ENCODE measurements at places on chromosomes 3 and 15.

- peak; percentile 89 for DNase-seq
Observed at GRCh38 chr3:65597226-65597951, 441.3 kb downstream of the MAGI1 start.

DNA sequence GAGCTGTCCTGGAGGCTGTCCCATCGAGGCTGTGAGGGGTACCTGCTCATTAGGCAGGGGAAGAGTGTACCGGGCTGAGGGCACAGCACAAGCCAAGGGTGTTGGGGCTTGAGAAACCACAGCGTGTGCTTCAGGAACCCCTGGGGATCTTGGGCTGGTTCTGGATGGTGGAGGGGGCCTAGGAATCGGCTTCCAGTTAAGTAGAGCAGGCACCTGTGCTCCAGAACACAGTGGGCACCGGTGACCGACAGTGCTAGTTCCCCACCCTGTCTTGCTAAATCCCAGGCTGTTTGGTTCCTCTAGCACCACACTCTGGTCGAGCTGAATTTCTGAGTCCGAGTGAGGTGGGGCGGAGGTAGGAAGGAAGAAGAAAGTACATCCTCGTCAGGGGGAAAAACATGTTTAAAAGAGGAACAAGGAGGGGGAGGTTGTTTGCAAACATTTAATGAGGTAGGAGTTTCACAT, 29.1 kb downstream of the SLC6A6 start:
- peak; percentile 71 for DNase-seq

DNA sequence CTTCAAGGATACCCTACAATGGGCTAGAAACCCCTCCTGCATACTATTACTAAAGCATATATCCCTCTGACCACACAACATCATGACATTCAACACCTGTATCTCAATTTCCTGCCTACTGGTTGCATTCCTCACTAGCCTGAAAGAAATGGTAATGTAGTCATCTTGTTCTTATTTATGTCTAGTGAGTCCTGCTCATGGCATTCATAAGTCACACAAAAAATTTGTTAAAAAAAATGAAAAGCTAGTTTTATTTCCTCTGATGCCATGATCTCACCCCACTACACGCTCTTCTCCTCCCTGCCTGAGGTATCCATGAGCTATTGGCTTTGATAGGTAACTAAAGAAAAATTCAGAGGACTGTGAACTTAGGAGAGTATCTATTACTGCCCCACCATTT, 284.5 kb downstream of the ZNF385D start:
- no peak for DNase-seq

GRCh38 chr3:171132873-171133272, 106.4 kb upstream of the SLC2A2 start:
- no peak for DNase-seq

DNA sequence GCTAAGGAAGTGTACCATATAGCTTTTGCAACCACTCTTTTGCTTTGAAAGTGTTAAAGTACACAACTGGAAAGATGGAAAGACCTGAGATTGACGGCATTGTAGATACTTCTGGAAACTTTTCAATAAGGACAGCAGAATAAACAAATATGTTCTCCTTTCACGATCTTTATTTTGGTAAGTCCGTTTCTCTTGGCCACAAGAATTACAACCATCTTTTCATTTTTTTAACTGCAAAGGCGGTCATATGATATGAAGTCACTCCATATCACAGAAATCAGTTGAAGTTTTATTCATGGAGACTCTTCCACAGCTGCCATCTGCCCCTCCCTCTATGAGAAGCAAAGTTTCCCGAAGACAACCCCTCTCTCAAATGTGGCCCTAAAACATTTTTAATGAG, 303.4 kb upstream of the ICE2 start:
- no peak for DNase-seq

DNA sequence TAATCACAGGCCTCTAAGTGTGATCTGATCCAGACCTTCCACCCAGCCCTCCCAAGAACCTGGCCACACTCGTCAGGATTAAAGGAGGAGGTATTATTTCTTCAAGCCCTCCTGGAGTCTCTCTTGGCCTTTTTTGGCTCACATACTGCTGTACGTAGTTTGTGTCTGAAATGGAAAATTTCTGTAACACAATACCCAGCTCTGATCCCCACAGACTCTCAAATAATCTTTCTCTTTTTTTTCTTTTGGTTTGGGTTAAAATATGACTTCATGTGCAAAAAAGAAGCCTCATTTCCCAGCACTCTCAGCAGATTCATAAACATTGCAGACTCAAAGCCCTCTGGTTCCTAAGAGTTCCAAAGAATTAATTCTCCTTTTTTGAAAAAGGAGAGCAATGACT, 96.5 kb upstream of the PHLDB2 start:
- no peak for DNase-seq

DNA sequence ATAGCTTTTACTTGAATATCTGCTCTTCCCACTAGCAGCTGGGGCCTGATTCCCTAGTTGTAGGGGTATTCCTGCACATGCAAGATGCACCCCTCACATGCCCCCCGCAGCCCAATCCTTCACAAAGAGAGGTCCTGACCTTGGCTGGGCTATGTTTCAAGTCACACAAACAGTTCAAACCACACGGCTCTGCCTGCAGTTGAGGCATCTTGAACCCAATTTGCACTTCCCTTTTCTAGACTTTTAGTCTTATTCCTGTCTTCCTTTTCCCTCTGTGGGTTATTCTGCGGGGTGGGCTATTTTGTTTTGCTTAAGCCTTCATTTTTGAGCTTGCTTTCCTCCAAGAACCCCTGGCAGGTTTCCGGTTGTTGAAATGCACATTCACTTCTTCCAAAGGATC, 13.3 kb upstream of the CCR1 start:
- no peak for DNase-seq

- peak; percentile 75 for DNase-seq
Observed at GRCh38 chr3:197471221-197472010, 84.4 kb downstream of the BDH1 start.

Measured in endodermal cell (in vitro differentiated cells).